ENCODE measurements at places on chromosomes 13 and 19.

GRCh38 chr19:23439623-23440022 is 44.4 kb upstream of the ZNF91 start:
- no peak for DNase-seq

- DNase-seq, result no peak
Measured at GRCh38 chr13:72041165-72041564, 174.2 kb upstream of the DACH1 start.

DNA sequence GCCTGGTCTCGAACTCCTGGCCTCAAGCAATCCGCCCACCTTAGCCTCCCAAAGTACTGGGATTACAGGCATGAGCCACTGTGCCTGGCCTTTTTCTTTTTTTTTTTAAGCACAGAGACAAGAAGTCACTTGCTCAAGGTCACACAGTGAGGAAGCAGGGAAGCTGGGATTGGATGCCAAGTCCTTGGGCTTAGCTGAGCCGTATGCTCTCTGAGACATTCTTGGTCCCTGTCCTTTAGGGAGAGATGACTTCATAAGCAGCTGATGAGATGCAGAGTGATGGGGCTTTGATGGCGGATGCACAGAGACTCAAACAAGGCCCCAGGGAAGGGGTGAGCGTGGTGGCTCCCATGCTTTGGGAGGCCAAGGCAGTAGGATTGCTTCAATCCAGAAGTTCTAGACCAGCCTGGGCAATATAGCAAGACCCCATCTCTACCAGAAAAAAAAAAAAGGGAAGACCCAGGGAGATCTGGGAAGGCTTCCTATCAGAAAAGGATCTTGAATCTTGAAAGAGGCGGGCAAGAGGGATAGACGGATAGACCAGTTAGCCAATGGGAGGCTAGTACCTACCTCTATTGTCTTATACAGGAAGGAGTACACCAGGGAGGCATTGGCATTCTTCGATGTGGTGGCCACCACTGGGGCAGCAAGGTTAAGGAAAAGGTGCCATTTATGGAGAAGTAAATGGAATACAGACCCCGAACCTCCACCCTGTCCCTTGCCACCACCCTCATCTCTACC is 3.9 kb downstream of the AP1M2 start:
- no peak for DNase-seq

- no peak for DNase-seq
Measured at GRCh38 chr13:105732806-105733529, 802.5 kb downstream of the EFNB2 start.

GRCh38 chr13:73059460-73060250 is 850 bp downstream of the KLF5 start:
- no peak for DNase-seq

DNA sequence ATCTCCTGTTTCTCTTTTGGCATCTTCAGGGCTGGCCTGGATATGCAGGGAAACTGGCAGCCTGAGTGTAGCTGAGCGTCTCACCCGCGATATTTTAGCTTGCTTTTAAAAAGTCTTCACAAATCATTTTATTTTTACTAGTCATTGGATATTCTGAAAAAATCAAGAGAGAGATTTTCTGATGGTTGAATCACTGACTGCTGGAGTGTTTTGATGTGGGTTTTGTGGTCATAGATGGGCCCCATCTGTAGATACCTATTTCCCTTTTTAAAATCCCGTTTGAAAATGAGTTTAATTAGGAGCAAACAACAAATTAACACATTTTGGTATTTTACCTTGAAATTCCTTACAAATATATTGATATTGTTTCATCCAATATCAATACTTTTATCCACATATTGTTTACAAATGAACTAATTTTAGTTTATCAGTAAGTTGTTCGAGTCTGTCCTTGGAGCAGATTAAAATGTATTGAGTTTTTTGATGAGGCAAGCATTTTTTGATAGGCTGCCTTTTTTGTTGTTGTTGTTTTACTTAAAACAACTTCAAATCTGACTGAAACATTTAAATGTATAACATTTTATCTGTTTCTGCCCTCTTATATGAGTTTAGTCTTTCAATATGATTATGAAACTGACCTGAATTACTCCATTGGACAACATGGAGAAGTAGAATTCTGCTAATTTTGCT is 21.5 kb upstream of the OXGR1 start:
- DNase-seq, result no peak

DNA sequence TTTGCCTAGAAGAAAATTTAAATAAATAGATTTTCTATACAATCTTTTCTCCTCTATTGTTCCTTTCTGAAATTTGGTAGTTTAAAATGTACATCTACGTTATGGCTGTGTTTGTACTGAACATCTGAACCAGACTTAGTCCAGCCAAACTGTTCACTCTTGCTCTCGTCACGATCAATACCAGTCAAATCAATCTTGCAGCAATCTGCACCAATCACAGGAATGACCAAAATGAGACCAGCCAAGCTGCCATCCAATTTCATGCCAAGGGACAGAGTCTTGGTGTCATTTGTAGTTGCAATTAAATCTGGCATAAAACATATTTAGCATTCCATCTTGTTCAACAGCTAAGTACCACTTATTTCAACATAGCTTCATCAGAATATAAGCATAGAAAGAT is 156.6 kb downstream of the IRS2 start:
- DNase-seq, result no peak

DNA sequence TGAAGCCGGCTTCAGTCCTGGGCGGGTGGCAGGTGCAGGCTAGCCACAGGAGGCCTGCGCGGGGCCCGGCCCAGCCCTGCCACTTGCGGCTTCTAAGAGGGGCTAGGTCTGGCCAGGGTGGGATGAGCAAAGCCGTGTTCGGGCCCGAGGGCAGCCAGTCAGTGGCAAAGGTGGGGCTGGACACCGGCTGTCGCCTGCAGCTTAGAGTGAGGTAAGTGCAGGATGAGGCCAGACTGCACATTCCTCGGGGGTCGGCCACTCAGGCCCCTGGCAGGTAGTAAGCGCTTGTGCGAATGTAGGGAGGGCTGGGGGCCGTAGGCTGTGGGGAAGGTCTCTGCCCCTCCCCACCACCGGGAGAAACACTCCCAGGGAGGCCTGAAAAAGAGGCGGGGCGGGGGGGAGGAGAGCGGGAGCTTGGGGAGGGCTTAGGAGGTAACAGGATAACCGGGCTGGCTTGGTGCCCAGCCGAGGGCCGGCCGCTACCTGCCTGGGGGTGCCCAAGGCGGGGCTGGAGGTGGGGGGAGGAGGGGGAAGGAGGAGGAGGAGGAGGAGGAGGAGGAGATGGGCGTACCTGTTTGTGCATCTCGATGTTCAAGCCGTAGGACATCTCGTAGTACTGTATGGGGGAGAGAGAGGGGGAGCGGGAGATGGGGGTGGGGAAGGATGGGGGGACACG is 6.4 kb downstream of the TLE5 start:
- DNase-seq, result peak; percentile 38

- DNase-seq, result no peak
Measured at GRCh38 chr13:29319451-29319850, 276.0 kb downstream of the SLC7A1 start.

DNA sequence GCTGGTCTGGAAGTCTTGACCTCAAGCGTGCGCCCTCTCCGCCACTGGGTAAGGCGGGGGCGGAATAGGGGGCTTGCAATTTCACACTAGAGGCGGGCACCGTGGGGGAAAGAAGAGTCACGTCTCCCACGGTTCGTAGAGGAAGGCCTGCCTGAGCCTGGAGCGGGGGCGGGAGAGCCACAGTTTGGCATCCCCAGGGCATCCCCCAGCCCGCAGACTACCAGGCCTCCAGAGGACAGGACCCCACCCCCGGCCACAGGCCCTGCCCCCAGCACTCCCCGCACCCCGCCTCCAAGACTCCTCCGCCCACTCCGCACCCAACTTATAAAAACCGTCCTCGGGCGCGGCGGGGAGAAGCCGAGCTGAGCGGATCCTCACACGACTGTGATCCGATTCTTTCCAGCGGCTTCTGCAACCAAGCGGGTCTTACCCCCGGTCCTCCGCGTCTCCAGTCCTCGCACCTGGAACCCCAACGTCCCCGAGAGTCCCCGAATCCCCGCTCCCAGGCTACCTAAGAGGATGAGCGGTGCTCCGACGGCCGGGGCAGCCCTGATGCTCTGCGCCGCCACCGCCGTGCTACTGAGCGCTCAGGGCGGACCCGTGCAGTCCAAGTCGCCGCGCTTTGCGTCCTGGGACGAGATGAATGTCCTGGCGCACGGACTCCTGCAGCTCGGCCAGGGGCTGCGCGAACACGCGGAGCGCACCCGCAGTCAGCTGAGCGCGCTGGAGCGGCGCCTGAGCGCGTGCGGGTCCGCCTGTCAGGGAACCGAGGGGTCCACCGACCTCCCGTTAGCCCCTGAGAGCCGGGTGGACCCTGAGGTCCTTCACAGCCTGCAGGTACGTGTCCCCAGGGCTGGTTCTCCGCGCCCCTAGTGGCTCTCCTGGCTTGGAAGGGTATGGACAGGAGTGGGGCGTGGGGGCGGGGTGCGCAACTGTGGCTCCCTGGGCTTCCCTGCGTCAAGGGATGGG is at the start of gene ANGPTL4:
ANGPTL4 (plus strand) TSS at position 353 of the 969 bp plus-strand sequence; CDS start at position 520, 167 bp downstream.
- DNase-seq, result no peak

GRCh38 chr19:3034656-3035541 is 5.8 kb upstream of the TLE2 start:
- no peak for DNase-seq

- no peak for DNase-seq
Measured at GRCh38 chr19:31423896-31424295, 74.7 kb upstream of the TSHZ3 start.

DNA sequence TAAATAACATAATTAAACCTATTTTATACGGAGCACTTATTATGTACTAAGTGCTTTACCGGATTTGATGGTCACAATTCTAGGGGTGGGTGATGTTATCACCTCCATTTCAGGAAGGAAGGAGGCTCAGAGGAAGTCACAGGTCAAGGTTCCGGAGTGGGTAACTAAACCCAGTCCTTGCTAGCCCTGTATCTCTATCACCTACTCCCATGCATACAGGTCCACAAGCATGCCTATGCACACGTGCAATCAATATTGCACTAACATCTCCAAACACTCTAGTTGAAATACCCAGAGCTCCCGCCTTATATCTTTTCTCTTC is 17.8 kb upstream of the FOSB start:
- no peak for DNase-seq

- DNase-seq, result no peak
Measured at GRCh38 chr13:100517135-100517534, 71.5 kb downstream of the GGACT start.

GRCh38 chr13:68927387-68928026 is 1180.1 kb upstream of the ATXN8OS start:
- DNase-seq, result peak; percentile 0

GRCh38 chr19:17095141-17095919 is 19.8 kb downstream of the MYO9B start:
- no peak for DNase-seq

DNA sequence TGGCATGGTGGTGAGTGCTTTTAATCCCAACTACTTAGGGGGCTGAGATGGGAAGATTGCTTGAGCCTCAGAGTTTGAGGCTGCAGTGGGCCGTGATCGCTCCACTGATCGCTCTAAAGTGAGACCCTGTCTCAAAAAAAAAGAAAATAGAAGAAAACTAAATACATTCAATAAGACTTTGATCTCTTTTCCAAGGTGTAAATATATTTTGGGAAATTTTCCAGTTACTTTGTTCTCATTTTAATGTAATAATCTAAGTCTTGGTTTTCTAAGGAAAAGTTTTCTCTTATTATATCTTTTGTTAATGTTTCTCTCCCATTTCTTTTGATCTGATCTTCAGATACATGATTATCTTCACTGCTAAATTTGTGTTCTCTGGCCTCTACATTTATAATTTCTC is 9.6 kb downstream of the LDLR start:
- no peak for DNase-seq

DNA sequence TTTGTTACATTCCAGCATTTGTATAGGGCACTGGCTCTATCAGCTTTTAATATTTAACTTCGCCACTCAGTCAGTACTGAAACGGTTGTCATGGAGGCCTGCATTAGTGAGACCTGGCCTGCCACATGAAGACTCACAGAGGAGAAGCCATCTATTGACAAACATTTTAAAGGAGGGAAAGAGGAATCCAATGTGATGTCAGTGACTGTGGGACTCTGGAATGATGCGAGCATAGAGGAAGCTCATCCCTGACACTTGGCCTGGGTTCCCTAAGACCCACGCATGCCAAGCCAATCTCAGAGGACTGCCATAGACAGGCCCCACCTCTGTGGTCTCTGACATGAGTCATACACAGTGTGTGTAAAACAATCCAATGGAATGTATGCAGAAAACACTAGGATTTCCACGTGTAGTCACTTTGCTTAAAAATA is 7.9 kb upstream of the DPY19L3 start:
- no peak for DNase-seq

DNA sequence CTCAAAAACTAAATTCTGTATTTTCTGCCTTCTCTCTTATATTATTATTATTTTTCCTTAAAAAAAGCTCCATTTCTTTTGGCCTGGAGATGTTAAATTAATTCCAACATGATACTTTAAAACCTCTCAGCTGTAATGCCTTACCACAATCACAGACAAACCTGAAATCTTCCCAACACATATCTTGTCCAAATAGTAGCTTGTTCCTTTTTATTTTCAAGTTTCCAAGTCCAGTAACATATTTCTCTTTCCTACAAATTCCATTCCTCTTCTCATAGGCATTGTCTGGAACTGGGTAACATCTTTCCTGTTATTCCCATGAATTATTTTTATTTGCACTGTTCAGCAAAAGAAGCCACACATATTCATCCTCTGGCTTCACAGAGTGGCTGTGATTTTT is 137.0 kb downstream of the SLITRK6 start:
- no peak for DNase-seq

DNA sequence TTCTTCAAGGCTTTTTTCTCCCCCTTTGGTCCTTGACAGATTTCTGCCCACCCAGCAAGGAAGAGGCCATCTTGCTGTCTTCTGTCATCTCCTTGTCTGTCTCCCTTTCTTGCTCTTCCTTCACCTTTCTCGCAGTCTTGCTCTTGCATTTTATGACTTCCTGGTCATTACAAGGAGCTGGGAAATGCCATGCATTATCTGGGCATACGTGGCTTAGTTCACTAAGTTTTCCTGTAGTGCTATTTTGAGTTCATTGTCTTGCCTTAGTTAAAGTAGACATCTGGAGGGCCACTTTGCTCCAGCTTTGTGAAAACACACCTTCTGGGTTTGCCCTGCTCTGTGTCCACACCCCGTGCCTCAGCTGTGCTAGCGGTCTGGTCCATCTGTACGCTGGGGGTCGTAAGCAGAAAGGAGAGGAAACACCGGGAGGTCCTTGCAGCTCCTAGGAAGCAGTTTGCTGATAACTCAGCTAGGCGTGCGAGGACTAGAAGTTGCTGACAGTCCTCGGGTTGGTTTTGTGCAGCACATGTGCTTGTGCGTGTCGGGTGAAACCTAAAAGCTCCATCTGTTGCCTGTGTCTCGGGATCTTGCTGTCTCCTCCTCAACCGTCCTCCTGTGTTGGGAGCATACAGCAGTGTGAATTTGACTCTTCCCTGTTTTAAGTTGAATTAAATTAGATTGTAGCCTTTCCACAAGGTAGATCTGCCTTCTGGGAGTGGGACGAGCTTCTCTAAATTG is 59.4 kb downstream of the ARHGEF7 start:
- DNase-seq, result no peak
